ENCODE measurements at places on chromosomes 7 and 10.

GRCh38 chr7:105887569-105888189, 11.3 kb upstream of the ATXN7L1 start:
- DNase-seq, result no peak

DNA sequence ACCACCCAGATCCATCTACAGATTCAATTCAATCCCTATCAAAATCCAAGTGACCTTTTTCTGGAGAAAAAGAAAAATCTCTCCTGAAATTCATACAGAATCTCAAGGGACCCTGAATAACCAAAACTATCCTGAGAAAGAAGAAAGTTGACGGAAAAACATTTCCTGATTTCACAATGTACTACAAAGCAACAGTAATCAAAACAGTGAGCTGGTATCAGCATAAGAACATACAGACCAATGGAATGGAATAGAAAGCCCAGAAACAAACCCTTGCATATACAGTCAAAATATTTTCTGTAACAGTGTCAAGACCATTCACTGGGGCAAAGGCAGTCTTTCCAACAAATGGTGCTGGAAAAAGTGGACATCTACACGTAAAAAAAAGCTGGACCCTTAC, 89.9 kb downstream of the JMJD1C start:
- DNase-seq, result no peak

- DNase-seq, result no peak
These were observed 14.1 kb upstream of the ZC3HAV1L start for GRCh38 chr7:139049936-139050335.

GRCh38 chr10:120942806-120943413, 91.7 kb downstream of the WDR11 start:
- DNase-seq, result peak; percentile 29

DNA sequence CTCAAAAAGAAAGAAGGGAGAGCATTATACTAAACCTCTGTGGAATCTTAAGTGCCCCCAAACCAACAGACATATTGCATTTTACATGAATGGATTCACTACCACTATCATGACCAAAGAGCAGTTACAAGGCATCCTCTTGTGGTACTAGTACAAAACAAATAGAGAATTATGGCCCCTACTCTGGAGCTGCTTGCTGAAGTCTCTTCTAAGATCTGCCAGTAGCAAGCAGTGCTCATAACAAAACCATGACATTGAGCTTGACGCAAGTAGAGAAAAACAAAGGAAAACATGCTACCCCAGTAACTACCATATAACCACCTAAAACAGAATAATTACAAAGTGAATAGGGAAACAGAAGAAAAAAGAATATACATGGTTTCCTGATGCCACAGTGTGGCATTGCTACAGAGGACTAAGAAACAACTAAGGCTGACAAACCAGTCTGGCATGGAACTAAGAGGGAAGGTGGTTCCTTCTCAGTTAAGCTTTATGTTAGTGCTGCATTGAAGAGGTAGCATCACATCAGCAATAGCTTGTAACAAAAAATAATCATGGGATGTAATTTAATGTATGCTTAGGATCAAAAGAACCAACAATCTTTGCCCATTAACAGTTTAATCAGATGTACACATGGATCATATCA, 150.2 kb upstream of the AGR3 start:
- no peak for DNase-seq

GRCh38 chr7:158160199-158160598, 427.4 kb downstream of the PTPRN2 start:
- no peak for DNase-seq

DNA sequence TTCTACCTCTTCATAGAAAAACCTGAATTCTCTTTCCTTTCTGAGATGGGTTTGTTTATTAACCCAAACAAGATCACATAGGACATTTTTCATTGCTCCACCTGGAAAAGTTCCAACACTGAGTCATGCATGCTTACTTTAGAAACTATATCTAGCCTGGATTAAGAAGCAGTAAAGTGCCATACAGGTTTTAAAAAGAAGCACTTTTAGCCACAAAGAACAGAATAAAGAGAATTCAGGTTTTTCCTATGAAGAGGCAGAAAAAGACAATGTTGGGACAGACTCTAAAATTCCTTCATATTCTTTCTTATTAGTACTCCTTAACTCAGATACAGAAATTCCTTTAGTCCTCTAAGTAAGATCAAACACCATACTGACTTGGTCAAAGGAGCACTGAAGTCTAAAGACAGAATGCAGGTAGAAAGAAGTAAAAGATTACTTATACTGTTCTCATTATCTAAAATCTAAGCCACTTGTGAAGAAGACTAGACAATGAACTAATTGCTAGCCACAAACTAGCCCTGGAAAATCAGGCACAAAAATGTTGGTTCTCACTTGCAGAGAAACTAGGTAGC, 241.3 kb downstream of the ANK3 start:
- DNase-seq, result no peak

DNA sequence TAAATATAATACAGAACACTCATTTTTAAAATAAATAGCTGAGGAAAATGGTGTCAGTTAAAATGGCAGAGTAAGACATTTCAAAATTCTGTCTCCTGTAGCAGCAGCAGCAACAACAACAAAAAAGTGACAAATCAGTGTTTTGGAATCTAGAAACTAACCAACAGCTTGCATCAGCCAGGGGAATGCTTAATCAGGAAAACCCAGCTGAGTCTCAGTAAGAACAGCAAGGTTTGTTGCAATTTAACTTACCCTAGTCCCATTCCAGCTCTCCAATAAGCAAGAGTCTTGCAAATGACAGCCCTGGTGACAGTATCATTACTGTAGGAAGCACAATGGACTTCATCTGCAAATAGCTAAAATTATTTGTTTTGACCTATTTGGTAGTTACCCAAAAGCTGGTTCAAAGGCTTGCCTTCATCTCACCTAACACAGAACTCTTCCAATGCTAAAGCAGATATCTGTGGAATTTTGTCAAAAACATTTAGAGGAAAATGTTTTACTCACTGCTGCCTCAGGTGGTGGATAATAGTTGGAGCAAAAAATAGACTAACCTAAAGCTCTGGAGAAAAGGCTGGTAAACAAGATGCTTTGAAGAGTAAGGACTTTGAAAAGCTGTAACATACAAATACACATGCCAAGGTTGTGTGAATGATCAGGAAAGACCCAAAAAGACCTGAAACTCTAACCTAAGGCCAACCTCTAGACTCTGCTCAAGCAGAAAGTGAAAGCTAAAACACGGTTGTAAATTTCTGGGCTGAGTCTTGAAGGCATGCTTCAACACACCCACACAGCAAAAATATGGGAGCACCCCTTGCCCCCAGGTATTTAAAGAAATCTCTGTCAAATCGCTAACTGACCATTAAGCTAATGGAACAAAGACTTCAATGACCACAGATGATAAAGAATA, 9.9 kb upstream of the ARHGAP22 start:
- DNase-seq, result no peak

- DNase-seq, result no peak
These were observed 155.4 kb upstream of the VWC2 start for GRCh38 chr7:49618028-49618427.

GRCh38 chr10:123236126-123236525, 81.9 kb downstream of the BUB3 start:
- no peak for DNase-seq

All from activated gamma-delta T cell (primary cell).